Stimulated activated CD8-positive, alpha-beta memory T cell treated with anti-CD3 and anti-CD28 coated beads, Interleukin-7, amount 100 ng/mL, for 1 hour (primary cell): ENCODE measurements at places on chromosomes 2 and 18.

DNA sequence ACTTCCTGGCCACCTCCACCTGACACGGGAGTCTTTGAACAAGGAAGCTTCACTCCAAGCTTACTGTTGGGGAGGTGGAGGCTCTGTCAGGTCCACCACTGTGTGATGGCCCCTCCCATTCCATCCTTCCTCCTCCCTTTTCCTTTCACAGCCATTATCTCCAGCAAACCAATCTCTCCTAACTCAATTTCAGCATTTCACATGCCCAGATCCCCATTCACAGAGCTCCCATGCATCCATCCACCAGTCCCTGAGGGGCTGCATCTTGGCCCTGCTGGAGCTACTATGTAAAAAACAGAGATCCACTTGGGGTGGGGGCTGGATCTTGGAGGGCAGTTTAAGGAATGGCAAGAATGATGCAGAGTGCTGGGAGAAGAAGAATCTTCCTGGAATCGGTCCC is 129.0 kb upstream of the COPS8 start:
- DNase-seq = no peak

DNA sequence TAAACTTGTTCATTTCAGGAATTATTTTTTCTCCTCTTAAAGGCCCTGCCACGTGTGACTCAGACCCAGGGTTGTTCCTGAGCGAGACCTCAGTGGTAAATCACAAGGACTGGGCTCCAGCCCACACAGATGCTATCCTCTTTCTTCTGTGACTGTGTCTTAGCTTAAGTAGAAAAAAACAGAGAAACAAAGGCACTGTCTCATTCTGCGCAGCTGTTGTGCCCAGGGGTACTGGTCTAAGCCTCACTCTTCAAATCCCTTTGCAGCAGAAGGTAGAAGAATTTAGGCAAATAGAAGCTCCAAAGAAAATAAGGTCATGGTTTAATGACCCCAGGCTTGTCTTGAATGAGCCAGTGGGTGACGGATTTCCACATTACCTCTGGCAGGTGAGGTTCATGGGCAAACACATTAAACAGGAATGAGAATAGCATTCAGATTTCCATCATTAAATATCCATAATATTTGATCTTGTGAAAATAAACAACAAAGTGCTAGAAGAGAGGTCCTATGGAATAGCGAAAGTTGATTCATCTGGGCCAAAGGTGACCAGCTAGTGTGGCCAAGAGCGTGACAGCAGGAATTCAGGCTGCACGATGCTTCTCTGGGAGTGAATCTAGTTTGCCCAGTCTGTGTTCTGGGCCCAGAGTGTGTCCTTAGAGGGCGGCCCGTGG is 63.3 kb downstream of the LIPG start:
- DNase-seq = no peak

DNA sequence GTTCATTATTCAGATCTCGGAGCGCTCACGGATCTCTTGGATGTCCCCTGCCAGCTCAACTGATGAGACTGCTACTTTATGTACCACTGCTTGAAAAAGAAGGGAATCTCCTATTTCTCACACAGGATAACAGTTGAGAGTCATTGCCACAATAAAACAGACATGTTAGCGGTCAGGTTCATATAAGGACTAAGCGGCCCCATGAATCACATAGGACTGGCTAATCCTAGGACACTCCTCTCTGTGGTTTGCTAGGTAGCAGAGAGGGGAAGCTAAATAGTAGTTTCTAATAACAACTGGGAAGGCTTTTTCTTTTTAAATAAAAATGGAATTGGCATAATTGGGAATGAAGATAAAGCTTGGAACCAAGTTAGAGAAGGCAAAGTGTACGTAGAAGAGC is 15.9 kb upstream of the TGFA start:
- DNase-seq = no peak

DNA sequence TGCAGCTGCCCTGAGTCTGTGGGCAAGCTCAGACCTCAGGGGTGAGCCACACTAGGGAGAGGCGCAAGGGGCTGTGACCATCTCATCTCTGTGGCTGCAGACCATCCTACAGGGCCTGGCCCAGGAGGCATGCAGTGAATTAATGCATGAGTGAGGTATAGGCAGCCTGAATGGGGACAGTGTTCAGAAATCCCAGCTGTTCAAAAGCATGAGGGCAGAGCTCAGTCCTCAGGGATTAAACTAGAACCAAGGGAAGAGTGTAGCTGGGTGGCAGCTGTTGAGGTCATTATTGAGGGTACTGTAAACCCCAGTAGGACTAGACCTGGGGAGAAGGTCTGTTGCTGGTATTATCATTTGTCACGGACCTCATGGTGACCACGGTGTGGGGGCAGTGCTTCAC is 17.0 kb downstream of the TMEM177 start:
- no peak for DNase-seq

GRCh38 chr2:96819128-96819875 is 3.2 kb downstream of the CNNM3 start:
- DNase-seq = no peak

DNA sequence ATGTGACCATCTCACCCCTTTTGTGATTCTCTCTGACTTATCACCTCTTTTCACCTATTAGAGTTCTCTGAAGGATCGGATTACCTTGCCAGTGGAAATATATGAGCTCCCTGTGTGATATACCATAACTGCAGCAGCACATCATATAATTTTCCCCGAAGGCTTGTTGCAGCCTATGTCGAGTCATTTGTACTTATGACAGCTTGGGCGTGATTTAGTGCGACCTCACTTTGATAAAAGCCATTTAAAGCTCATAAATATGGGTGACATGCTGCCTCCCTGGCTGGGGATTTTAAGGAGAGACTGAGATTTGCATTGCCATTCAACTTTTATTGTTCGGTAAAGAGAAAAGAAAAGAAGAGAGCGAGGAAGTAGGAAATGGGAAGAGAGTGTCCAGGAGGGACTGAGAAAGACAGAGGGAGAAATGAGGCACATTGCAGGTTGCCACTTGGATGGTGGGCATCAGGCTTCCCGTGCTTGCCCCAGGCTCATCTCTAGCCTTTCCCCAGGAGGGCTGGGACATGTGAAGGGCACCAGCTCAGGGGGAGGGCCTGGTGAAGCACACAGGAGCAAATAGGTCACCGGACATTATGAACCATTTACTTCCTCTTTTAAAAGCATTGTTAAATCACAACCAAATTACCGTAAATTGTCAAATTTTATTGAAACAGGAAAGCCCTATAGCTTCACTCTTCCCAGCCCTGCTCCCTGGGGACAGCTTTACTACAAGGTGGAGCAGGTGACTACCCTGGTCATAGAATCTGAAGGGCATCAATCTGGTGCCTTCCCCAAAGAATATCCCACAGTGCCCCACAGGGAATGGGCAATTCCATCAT is 161.3 kb downstream of the SETBP1 start:
- DNase-seq = no peak

- DNase-seq = no peak
Observed at GRCh38 chr2:25338401-25338800, 3.3 kb downstream of the DNMT3A start.

GRCh38 chr2:169828141-169828811 is 1.0 kb downstream of the UBR3 start:
- DNase-seq = no peak

DNA sequence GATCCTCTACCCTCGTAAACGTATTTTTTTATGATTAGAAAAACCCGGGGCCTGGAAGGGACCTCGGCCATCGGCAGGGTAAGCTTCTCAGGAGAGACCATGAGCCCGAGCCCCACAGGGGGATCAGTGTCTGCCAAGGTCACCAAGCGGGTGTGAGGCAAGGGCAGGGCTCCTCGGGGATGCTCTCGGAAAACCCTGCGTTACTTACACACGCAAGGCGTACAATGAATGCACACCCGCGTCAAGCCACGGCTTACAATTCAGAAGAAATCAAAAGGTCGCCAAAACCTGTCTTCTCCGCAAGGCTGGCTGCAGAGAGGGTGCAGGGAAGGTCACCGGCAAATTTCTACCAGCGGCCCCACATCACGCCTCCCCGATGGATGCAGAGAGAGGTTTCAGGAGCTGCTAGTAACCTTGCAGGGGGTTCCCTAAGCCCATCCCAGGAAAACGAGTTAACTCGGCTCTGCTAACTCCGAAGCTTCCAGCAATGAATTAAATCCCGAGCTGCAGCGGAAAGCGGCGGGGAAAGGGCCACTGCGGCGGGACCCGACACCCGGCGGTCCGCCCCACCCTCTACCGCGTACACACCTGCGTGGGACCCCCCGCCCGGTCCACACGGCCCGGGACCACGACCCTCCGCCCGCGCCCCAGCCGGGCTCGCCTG is 638 bp downstream of the ST3GAL5 start:
- no peak for DNase-seq

- DNase-seq = peak; percentile 5
Observed at GRCh38 chr2:102103992-102104871, 38.3 kb upstream of the IL1R1 start.

GRCh38 chr2:219844401-219845091 is 217.1 kb downstream of the SLC4A3 start:
- no peak for DNase-seq

DNA sequence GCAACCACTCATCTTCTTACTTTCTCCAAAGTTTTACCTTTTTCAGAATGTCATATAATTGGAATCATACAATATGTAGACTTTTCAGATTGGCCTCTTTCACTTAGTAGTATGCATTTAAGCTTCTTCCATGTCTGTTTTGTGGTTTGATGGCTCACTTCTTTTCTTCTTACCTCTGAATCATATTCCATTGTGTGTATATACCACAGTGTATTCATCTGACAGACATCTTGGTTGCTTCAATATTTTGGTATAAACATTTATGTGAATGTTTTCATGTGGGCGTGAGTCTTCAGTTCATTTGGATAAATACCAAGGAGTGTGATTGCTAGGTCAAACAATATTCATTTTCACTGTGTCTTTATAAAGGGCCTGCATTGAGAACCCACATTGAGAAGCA is 136.1 kb upstream of the NOSTRIN start:
- DNase-seq = no peak

GRCh38 chr2:26359886-26360473 is 13.4 kb upstream of the ADGRF3 start:
- no peak for DNase-seq

GRCh38 chr2:71460595-71461303 is 7.4 kb downstream of the DYSF start:
- DNase-seq = no peak

GRCh38 chr18:37322492-37323035 is 243.0 kb downstream of the CELF4 start:
- no peak for DNase-seq

GRCh38 chr2:238016526-238016925 is 44.3 kb upstream of the SCLY start:
- DNase-seq = no peak

DNA sequence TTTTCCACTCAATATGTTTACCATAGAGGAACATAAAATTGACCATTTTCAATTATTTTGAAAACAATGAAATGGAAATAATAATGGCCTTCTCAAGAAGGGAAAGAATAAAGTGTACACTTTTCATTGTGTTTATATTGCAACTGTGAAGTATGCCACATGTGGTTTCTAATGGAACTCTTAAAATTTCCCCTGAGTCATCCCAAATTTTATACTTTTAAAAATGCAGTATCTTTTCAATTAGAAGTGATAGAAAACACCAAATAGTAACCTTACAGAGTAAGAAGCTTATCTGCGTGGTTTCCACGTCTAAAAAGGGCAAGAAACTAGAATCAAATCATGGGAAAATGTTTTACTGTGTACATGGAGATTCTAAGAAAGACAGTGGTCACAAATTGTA is 70.0 kb downstream of the SCG2 start:
- DNase-seq = no peak

DNA sequence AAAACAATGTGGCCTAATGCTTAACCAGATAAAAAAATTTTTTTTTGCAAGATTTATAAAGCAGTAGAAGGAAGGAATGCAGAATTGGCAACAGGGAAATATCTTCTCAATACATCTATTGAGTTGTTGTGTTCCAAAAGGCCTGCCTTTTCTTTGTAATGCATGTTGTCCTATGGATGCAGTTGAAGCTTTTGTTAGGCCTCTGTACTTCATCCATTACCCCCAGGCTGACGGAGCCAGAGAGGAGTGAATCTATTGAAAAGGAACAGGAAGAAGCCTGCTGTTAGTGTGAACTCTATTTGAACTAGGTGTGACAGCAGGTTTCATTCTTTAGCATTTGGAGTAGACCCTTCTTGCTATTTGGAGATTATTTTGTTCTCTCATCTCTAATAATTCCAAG is 56.5 kb downstream of the MTX2 start:
- no peak for DNase-seq

GRCh38 chr2:85215448-85216401 is 82.5 kb downstream of the TCF7L1 start:
- DNase-seq = no peak

DNA sequence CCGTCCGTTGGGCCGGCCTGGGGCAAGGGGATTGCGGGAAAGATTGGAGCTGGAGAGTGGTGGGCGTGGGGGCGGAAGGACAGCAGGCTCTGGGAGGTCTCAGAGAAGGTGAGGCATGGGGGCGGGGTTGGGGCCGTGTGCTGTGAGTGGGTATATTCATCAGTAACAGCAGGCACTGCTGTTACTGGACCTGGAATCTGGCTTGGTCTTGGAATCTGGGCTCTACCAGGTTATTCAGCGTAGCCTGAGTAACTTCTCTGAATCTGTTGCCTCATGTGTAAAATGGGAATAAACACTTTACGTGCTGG is 435 bp downstream of the RNF181 start:
- no peak for DNase-seq

- DNase-seq = no peak
Observed at GRCh38 chr2:173664513-173664910, 300.7 kb downstream of the SP3 start.

- no peak for DNase-seq
Observed at GRCh38 chr2:133986881-133987795, 266.7 kb upstream of the MGAT5 start.

DNA sequence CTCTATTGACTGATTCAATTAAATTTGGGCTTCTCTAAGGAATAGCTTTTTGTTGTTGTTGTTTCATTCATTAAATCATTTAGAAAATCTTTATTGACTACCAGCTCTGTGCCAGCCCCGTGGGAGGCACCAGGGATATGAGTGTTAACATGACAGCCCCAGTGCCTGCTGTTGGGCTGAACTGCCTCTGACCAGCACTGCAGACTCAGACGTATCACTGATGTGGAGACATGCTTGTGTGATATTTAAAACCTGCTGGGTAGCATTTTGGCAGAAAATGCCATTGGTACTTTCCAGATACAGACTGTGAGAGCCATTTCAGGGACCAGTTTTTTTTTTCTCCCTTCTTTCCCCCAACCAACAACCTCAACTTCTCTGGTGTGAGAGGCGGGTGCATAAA is 38.6 kb upstream of the KCNF1 start:
- no peak for DNase-seq

- DNase-seq = no peak
Observed at GRCh38 chr2:181203412-181203811, 223.0 kb downstream of the UBE2E3 start.

- DNase-seq = no peak
Observed at GRCh38 chr2:181234487-181234891, 222.7 kb upstream of the ITGA4 start.
